Hair follicular keratinocyte (primary cell): ENCODE measurements at places on chromosomes 1 and 21. TPM values are rescaled to one million over a fixed set of nuclear protein-coding genes. Genes with fewer than 3 reads are reported as not detected.

The LCE2C gene
- not detected in 2 replicates for total RNA-seq

The MROH7 gene
- 0.04 TPM in 1 of 2 replicates, not detected in the other for total RNA-seq

The ELAVL4 gene
- total RNA-seq, result not detected in 2 replicates

The OR10J4 gene
- total RNA-seq, result not detected in 2 replicates
